ENCODE measurements at places on chromosomes 13 and 19.

GRCh38 chr19:43078311-43078710 lies 4.2 kb downstream of the PSG2 start:
- no peak for DNase-seq

GRCh38 chr13:29679396-29680053 lies 84.0 kb upstream of the SLC7A1 start:
- no peak for DNase-seq

DNA sequence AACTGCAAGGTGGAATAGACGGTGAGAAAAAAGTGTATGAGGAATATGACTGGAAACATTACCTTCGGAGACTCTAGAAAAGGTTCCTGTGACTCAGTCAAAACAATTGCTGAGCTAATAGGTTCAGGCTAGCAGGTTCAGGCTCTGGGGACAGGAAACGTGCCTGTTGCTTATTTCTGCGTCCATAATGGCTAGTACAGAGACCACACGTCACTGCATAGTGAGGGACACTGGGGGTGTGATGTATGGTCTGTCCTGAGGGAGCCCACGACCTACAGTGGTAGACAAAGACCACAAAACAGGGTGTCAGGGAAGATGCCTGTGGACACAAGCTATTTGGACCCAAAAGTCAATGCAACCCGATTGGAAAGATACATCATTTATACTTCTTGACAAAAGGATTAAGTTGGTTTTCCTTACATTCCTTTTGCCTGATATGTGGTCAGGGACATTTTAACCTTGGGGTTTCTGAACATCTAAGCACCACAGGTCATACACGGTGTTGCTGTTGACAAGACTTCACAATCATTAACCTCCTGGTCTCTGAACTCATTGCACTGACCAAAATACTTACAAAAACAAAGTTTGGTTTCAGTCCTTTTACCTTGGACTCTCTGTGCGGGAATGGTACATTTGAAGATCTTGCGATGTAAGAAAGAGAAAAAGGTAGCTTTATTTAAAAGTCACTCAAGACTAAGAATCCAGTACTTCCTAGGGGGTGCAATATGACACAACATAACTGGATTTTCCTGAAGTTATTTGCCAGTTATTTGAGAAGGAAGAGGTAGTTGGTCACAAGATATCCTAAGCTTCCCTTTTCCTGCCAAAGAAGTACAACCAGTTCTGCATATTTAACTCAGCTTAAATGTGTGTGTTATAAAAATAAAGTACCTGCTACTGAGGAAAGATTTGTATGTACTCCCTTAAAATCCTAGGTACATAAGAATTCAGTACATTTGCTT lies 20.0 kb downstream of the CRYL1 start:
- DNase-seq = no peak

- no peak for DNase-seq
Measured at GRCh38 chr19:30653646-30654386, 281.6 kb downstream of the ZNF536 start.

- DNase-seq = no peak
Measured at GRCh38 chr13:37446503-37446902, 152.1 kb downstream of the POSTN start.

DNA sequence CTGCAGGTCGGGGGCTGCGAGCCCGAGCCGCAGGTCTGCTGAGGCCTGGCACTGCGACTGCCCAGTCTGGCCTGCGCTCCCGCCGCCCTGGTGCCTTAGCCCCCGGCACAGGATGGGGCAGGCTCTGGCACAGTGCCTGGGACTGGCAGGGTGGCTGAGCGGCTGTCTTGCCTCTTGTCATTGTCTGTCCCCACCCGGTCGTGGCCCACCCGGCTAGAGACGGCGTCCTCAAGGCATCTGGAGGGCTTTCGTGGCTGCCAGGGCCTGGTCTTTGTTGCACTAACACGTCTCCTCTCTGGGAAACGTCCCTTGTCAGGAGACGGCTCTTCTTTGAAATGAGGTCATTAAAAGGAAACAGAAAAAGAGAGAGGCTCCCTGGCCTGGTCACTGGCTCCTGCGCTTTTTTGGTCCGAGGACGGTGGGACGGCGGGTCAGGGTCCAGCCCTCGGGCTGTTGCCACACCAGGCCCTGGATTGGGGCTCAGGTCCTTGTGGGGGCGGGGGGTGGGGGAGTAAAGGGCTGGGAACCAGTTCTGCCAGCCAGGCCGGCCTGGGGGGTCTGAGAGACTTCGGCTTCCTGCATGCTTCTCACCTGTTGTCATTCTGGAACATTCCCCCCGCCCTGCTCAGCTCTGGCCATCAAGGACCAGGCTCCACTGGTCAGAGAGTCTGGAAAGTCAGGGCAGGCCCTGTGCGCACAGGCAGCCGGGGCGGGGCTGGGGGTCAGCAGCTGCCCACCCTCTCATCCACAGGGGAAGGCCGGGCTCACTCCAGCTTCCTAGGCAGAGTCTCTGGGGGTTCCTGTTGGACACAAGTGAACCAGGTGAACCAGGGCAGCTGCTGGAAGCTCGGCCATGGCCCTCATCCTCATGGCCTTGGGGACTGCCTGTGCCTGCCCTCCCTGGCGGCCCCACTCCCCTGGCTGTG lies 6.2 kb upstream of the ZNF554 start:
- no peak for DNase-seq

All from right renal pelvis (tissue), 4 donors.